Activated CD8-positive, alpha-beta memory T cell treated with anti-CD3 and anti-CD28 coated beads for 1 hour (primary cell): ENCODE measurements at places on chromosomes 5 and 9.

- DNase-seq, result no peak
Measured at GRCh38 chr5:68215898-68216244, 315 bp downstream of the PIK3R1 start.

DNA sequence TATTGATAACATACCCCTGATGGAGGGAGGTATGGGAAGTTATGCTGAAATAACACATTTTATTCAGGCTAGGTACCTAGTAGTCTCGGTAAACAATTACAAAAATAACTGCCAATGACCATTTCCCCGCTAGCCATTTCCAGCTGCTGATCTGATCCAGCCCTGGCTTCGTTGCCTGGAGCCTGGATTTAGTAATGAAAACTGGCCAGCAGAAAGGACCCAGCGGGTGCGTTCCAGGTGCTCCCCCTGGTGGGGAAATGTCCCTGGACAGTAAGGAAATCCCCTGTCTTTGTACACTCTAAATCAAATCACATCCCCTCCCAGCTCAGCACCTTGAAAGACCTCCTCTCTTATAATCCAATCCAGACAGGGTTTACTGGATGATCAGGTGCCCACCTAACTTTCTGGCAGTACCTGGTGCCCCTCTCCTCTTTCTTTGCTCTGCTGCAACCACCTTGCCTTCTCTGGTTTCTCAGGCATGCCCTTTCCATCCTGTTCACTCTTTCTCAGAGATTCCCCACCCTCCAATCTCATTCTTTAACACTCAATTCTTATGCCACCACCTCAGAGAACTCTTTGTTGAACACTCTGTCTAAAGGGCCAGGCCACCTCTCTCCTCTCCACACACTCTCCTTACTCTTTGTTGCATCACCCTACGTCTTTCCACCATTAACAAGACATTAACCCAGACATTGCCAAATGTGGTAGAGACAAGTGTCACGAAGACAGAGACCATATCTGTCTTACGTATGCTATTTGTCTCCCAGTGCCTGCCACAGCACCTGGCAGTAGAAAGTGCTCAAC, 50.1 kb upstream of the SMAD5 start:
- no peak for DNase-seq

DNA sequence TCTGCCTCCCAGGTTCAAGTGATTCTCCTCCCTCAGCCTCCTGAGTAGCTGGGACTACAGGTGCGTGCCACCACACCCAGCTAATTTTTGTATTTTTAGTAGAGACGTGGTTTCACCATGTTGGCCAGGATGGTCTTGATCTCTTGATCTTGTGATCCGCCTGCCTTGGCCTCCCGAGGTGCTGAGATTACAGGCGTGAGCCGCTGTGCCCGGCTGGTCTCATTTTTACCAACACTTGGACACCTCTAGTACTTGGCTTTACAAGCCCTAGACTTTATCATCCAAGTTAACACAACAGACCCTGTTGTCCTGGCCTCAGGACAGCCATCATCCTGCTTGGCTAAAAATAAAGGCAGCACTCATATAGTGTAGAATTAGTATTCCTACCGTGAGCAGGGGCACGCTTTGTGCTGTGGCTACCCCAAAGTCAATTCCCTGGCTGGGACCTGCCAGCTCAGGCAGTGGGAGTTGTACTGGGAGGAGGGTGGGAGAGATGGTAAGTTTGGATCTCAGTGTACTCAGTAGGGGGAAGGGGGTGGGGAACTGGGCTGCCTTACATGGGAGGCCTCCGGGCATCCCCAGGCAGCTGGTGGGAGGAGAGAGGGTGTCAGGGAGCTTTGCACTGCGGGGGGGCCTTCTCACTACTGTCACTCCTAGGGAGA, 6.6 kb downstream of the PDZD2 start:
- DNase-seq, result no peak

GRCh38 chr5:109080896-109081295, 328.9 kb downstream of the PJA2 start:
- DNase-seq, result no peak

GRCh38 chr9:95188459-95188858, 129.1 kb downstream of the FANCC start:
- DNase-seq, result no peak

DNA sequence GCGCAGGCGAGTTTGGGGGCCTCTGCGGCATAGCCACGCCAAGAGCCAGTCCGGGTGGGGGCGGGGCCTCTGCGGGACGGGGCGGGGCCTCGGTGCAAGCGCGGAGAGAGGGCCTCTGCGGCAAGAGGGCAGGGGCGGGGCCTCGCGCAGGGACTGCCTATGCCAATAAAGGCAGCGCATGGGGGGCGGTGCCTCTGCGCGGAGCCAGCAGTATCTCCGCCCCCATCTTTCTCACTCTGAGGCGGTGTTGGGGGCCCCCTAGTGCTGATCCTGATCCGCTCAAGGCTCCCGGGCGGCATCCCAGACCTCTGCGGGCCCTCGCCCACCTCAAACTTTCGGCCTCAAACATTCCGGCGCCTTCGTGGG, 9.2 kb upstream of the GPRIN1 start:
- DNase-seq, result peak; percentile 57

DNA sequence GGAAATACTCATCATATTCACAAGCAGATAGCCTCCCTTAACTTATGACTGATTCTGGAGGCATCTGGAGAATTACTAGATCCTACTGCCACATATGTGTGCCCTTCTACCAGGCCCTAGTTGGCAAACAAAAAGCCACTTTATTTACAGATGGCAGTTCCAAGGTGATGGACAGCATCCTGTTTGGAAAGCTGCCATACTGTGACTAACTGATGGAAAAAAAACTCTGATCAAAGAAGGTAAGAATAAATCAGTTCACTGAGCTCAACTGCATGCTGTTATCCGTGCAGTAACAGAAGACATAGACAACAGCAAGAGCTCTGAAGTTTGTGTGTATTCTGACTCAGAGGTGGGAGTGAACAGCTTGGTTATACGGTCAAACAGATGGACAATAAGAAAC, 279.8 kb upstream of the POU5F2 start:
- DNase-seq, result no peak

GRCh38 chr5:107263387-107264018, 407.2 kb downstream of the EFNA5 start:
- no peak for DNase-seq

- DNase-seq, result no peak
Measured at GRCh38 chr5:74328221-74328630, 312.3 kb downstream of the ENC1 start.

GRCh38 chr5:154475591-154476353, 2.3 kb downstream of the HAND1 start:
- DNase-seq, result no peak

GRCh38 chr9:76419782-76420380, 25.7 kb upstream of the RFK start:
- no peak for DNase-seq

- no peak for DNase-seq
Measured at GRCh38 chr9:135146241-135146640, 58.8 kb downstream of the OLFM1 start.

DNA sequence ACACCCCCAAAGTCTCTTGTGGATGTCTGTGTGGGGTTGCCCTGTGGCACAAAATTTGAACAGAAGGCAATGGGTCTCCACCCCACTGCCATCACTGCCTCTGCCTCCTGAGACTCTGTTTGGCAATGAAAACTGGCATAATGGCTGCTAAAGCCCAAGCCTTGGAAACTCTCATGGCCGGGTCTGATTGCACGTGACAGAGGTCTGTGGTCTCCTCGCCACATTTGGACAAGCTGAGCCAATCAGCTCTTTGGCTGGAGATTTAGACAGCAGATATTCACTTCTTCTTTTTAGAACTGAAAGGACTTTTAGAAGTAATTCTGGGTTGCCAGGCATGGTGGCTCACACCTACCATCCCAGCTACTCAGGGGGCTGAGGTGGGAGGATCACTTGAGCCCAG, 5.5 kb downstream of the GGTA1 start:
- no peak for DNase-seq

DNA sequence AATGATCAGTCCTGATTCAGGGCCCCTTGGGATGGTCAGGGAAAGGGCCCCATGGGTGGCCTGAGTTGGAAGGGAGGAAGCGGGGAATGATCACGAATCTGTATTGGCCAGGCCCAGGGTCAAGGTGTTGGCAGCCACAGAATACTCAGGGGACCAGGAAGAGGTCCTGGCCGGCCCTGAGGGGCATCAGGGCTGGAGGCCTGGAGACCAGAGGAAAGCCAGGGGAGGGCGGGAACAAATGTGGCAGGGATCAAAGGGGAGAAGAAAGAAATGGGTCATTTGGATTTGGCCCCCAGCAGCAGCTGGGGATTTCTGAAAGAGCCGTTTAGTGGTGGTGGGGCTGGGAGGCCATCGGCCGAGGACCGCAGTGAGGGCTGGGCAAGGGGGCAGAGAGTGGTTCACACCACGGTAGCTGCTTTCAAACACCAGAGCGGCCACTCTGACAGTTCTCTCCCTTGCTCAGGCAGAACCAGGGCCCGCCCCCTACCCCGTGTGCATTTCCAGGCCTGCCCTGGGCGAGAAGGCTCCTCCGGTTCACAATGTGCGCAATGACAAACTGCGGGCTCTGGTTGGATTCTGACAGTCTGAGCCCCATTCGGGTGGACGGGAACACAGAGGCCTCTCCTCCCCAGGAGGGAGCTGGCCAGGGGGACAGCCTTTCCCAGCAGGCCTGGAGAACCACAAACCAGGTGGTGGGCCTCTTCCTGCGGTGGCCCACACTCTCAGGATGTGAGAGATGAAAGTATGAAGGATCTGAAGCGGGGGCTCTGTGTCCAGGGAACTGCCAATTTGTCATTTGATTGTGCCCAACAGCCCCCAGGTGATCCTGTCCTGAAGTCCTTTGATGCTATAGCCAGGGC, 220.3 kb upstream of the IER5L start:
- DNase-seq, result no peak

DNA sequence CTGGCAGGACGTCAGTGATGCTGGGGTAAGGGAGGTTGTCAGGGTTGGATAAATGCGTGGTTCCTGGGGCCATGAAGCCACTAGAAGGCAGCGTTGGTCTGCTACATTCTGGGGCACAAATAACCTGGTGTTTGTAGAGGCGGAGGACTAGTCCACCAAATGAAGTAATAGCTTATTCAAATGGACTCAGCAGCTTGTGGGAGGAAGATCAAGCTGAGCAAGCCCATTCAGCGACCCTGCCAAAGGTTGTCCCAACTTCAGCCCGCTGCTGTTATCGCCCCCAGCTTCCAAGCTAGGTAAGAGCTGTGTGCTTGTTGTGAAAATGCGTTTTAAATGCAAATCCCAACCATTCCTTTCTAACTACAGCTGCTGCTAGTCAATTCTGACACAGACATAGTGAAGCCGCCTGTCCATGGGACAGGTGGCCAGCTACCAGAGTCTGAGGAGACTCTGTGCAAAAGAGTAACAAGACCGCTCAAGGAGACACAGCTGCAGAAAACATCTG, 7.6 kb upstream of the FAM240B start:
- DNase-seq, result no peak

GRCh38 chr9:87229108-87229507, 268.6 kb upstream of the DAPK1 start:
- DNase-seq, result no peak

GRCh38 chr5:4553978-4554377, 586.2 kb upstream of the ADAMTS16 start:
- DNase-seq, result no peak

DNA sequence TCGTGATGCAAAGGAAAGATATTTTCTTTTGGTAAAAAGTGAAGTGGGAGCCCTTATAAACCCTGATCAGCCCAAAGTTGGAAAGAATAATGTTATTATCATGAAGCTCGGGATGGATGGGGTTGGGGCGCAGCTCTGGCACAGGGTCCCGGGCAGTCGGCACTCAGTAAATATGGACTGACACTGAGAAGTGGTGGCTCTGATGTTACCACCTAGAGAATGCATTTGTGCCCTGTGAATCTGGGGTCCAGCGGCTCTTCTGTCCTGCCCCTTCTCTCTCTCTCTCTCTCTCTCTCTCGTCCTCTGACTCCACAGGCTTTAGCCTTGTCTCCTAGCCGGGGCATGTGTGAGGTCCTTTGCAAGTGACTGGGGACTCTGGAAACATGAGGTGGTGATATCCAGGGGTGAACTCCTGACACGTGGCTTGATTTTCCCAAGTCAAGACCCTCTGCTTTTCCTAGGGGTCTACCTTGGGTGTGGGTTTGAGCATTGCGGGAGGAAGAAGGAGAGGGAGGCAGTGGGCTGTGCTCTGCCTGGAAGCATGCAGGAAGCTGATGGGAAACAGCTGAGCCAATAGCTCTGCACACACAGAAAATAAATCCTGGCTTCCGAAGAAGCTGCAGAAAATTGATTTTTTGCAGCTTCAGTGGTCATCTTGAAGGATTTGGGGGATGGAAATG, 162.7 kb downstream of the MACROH2A1 start:
- no peak for DNase-seq

- DNase-seq, result no peak
Measured at GRCh38 chr5:68757626-68758212, 336.1 kb upstream of the SLC30A5 start.

DNA sequence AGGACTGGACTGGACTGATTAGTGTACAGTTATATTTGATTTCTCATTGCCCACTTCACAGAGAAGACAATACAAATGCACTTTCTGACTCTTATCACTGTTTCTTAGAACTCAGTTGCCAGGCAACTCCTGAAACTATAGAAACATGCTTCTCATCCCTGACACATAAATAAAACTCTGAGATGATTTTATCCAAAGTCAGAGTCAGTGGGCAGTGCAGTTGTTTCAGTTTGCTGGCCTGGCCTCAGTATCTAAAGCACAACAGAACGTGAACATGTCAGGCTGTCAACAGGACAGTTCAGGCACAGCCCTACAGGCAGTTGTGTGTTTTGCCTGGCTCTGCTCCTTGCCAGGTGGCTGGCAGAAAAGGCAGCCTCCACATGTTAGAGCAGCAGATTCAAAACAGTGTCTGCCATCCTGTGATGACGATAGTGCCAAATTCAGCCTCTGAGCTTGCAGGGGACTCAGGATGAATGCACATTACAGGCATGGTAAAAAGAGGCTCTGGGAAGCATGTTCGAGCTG, 65.1 kb upstream of the CCDC152 start:
- DNase-seq, result no peak

DNA sequence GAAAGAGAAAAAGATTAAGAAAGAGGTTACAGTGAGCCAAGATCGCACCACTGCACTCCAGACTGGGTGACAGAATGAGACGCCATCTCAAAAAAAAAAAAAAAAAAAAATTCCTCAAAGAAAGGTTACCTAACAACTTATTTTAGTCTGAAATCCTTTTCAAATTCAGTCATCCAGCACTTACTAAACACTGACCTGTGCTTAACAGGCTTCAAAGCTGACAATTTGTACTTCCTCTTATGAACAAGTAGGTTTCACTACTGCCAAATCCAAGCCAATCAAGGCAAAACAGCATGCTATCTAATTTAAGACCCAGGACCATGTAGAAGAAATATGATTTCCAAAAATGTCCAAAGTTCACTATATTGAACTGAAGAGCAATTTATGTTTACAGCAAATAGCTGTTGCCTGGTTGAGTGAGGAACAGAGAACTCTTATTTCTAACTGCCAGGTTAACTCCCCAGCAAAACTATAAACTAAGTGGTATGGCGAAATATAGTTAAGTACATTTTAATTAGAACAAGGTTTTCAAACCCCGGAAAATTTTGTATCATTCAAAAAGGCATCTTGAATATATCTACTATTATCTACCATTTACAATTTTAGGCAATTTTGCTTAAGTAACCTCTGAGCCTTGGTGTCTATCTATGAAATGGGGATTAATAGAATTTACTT, 13.4 kb downstream of the PWWP2A start:
- no peak for DNase-seq

GRCh38 chr5:147483188-147483790, 26.6 kb downstream of the DPYSL3 start:
- DNase-seq, result no peak

GRCh38 chr5:170247363-170247762, 14.6 kb downstream of the C5orf58 start:
- DNase-seq, result no peak

- DNase-seq, result no peak
Measured at GRCh38 chr5:71786337-71787055, 67.4 kb downstream of the CARTPT start.

- no peak for DNase-seq
Measured at GRCh38 chr5:6261668-6262067, 116.7 kb downstream of the MED10 start.
